ENCODE measurements at places on chromosomes 6 and 20.
A peak's percentile ranks its signal among the peaks of the same experiment; 100 is the strongest.

DNA sequence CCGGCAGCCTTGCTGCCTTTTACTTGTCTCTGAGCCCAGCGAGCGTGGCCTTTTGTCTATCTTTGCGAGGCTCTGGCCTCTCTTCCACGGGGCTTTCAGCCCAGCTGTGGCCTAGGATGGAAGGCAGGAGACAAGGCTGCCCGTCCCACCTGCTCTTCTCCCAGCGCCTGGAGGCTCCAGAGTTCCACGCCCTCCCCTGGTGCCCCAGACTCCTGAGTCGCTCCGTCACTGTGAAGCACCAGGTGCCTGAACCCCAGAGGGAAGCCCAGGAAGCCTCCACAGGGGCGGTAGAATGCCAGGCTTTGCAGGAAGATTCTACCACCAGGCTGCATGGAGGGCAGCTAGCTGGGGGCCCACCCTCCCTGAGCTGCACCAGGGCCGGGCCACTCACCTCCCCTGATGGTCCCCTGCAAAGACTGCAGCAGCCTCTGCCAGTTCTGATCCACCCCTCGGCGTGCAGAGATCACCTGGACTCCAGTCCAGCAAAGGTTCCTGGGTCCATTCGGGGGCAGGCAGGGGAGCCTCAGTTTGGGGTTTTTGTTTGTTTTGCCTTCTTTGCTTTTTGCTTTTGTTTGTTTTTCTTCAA is 384.6 kb downstream of the CDH4 start:
- DNase-seq = no peak

DNA sequence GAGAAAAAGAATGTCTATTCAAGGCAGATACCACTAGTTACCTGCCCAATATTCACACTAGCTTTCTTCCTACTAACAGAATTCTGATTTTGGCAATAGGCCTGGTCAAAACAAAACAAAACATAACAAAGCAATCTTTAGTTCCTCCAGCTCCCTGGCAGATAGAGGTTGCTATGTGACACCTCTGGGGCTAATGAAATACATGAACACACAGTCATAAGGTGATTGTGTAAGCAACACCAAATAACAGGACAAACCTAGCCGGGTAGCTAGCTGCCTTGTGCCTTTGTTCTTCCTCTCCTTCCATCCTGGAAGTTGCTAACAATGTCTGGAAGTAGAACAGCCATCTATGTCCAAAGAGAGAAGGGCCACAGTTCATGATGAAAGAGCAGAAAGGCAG is 6.0 kb upstream of the HMGN3 start:
- DNase-seq = no peak

- DNase-seq = no peak
Observed at GRCh38 chr6:113644861-113645575, 212.1 kb upstream of the MARCKS start.

- DNase-seq = no peak
Observed at GRCh38 chr6:11023032-11023431, 21.1 kb downstream of the ELOVL2 start.

DNA sequence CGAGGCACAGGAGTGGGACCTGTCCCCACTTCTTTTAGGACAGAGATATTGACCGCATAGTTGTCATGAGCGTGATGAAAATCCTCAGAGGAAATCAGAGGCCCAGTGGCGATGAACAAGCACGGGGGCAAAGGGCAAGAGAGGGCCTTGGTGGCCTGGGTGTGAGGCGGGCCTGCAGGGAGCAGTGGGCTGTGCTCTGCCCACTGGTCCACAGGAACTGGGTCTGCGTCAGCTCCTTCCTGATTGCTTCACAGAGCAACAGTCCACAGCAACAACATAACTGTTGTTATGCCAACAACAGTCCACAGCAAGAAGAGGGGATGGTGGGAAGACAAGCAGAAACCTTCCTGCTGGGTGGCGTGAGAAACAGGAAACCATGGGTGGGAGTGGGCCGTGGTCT is 335.6 kb downstream of the ZFAND3 start:
- no peak for DNase-seq

DNA sequence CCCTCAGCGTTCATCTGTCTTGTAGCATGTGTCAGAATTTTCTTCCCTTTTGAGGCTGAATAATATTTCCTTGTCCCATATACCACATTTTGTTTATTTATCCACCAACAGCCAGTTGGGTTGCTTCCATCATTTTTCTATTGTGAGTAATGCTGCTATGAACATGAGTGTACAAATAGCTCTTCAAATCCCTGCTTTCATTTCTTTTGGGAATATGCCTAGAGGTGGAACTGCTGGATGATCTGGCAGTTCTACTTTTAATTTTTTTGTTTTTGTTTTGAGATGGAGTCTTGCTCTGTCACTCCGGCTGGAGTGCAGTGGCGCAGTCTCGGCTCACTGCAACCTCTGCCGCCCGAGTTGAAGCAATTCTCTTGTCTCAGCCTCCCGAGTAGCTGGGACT is 64.7 kb downstream of the SASH1 start:
- no peak for DNase-seq

DNA sequence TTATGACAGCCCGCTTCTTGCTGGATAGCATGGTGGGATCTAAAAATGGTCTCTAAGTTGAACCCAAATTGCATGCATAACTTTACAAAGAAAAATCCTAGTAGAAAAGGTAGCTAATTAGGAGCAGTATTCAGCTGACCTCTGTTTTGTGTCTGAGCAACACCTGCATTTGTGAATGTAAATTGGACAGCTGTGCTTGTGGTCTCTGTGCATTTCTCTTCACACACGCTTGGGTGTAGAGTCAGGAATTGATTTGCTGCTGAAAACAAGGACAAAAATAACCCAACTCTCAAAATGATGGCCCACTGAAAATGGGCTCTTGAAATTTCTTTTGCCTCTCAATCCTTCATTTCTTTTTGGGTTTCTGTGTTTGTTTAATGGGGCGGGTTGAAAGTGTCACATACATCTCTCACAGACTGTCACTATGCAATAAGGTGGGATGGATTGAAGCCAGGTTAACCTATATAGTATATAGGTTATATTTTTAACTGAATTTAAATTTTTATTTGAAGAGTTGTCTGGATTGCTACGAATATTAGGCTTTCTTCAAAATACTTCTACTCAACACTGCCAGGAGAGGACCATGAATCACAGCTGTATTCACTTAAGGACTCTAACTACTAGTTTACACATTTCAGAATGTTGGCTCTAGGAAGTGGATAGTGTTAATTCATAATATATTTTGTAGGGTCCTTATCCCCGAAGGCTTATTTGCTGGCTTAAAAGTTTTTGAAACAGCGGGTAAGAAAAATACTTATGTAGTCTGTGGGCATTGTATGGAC is 46.5 kb downstream of the SOBP start:
- DNase-seq = no peak

- peak; percentile 46 for DNase-seq
Observed at GRCh38 chr6:21953831-21954801, 342.7 kb downstream of the PRL start.

DNA sequence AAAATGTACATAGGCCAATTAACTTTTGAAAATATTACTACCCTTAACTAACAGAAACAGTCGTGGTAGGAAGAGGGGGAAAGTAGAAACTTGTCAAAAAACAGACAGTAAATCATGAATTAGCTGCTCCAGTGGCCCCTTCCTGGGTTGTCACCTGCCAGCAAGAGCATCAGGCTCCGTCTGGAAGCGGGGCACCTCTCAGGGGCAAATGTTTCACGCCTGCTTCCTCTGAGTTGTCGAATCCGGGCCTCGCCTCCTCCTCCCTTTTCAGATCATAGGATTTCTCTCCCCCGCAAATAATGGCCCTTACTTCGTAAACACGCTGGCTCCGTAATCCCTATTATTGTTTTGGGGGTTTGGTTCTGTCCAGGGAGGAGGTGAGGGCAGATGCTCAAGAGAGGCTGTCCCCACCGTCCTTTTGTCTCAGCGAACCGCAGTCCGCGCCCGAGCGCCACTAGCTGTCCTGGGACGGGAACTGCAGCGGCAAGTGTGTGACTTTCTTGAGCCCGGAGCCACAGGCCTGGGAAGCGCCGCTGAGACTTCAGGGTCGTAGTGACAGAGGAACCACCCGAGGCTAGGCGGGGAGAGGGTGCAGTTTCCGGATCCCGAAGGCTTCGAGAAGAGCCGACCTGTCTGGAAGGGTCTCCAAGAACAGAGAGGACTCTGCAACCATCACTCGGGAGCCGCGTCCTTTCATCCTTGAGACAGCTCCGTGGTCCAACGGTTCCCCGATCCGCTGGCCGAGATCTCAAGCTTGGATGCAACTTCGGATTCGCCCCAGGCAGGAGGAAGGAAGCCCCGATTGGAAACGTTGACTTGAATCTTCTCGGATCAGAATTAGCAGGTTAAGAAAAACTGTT is 214.5 kb upstream of the ZNF184 start:
- peak; percentile 84 for DNase-seq

- no peak for DNase-seq
Observed at GRCh38 chr6:7646394-7646793, 56.4 kb downstream of the SNRNP48 start.

DNA sequence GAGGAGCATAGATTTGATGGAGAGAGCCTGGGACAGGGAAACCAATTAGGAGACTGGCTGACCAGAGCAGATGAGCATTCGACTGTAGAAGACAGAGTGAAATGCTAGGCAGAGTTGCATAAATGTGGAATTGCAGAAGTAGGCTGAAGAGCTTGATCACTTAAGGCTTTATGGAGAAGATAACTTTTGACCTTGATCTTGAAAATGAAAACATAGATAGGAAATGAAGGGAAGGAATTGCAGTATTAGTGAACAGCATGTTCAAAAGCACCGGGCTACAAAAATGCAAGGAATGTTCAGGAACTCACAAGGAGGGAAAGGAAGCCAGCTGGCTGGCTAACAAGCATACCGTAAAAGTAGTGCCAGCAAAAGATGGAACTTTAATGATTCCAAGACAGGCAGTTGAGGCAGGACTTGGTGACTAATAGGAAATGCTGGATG is 20.5 kb upstream of the LTV1 start:
- no peak for DNase-seq

GRCh38 chr6:118649918-118650581 is 1.3 kb downstream of the CEP85L start:
- DNase-seq = no peak

- DNase-seq = no peak
Observed at GRCh38 chr6:37799263-37799644, 20.3 kb upstream of the ZFAND3 start.

- no peak for DNase-seq
Observed at GRCh38 chr6:16496991-16497801, 258.8 kb downstream of the GMPR start.

GRCh38 chr6:68632734-68633133 is 2.3 kb upstream of the ADGRB3 start:
- no peak for DNase-seq

GRCh38 chr20:50321797-50322480 is 131.3 kb downstream of the CEBPB start:
- DNase-seq = no peak

GRCh38 chr20:51679254-51679921 is 88.8 kb downstream of the ATP9A start:
- no peak for DNase-seq

DNA sequence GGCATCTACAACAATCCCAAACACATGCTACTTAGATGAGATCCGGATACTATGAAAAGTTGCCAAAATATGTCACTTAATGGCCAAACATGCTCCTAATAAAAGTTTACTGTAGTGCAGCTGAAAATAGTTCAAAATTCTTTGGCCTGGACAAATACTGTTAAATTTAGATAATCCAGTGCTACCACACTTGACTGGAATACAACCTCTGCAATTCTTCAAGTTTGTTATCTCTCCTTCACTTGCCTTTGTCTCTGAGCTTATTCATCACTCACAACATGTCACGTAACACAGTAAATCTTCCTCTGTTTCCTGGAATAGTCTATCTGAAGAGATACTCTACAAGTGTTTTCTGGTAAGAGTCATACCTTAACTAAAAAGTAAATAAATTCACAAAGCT is 10.5 kb upstream of the PLN start:
- no peak for DNase-seq

DNA sequence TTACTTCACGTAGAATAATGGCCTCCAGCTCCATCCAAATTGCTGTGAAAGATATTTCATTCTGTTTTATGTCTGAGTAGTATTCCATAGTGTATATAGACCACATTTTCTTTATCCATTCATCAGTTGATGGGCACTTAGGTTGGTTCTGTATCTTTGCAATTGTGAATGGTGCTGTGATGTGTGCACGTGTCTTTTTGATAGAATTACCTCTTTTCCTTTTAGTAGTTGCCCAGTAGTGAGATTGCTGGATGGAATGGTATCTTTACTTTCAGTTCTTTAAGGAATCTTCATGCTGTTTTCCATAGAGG is 91.8 kb downstream of the CARMIL1 start:
- DNase-seq = no peak

DNA sequence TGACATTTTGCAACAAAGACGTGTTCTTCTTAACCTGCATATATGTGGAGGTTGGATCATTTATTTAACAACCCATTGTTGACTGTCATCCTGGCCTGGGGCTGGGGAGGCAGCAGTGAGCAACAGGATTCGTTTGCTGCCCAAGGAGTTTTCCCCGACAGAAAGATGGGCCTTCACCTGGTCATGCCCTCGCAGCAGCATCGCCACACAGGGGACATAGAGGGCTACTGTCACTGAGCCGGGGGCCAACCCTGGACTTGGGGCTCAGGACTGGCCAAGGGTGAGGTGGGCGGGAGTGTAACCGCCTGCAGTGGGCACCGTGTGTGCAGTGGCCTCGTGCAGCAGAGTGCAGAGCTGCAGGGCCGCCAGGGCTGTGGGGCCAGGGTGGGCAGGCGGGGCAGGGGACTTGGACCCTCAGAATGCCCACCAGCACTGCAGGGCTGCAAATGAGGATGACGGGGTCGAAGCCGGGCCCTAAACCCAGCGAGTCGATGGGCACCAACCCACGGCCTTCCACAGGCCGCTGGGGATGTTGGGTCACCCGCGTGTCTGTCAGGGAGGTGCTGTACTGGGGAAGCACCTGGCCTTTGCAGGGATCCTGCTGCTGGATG is 11.8 kb downstream of the DUSP22 start:
- no peak for DNase-seq

- DNase-seq = no peak
Observed at GRCh38 chr6:149334201-149334600, 16.7 kb downstream of the TAB2 start.

DNA sequence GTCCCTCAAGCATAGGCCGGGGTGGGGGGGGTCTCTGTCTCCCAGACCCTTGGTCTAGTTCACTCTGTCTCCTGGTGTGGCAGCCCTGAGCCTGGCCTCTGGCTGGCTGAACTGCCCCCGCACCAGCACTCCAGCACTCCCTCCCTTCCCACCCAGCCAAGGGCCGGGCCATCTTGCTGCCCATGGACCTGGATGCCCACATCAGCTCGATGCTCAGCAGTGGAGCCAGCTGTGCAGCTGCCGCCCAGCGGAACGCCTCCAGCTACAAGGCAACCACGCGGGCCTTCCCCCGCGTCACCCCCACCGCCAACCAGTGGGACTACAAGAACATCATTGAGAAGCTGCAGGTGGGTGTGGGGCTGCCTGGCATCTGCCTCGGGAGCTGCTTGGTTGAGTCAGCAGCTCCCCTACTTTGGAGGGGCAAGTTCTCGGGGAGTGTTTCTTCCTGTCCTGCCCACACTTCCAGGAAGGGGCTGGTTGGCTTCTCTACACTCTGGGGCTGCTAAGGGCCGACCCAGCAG is 28.4 kb downstream of the UQCC2 start:
- DNase-seq = no peak

GRCh38 chr6:121668259-121668658 is 232.8 kb downstream of the GJA1 start:
- no peak for DNase-seq

GRCh38 chr6:20826378-20826777 is 292.1 kb downstream of the CDKAL1 start:
- no peak for DNase-seq

Measured in D341Med (cell line).